Foreskin melanocyte (primary cell): ENCODE measurements at places on chromosomes 1 and 21.
A peak's percentile ranks its signal among the peaks of the same experiment; 100 is the strongest.

GRCh38 chr1:205492201-205492667 lies 12.2 kb upstream of the CDK18 start:
- no peak for DNase-seq

DNA sequence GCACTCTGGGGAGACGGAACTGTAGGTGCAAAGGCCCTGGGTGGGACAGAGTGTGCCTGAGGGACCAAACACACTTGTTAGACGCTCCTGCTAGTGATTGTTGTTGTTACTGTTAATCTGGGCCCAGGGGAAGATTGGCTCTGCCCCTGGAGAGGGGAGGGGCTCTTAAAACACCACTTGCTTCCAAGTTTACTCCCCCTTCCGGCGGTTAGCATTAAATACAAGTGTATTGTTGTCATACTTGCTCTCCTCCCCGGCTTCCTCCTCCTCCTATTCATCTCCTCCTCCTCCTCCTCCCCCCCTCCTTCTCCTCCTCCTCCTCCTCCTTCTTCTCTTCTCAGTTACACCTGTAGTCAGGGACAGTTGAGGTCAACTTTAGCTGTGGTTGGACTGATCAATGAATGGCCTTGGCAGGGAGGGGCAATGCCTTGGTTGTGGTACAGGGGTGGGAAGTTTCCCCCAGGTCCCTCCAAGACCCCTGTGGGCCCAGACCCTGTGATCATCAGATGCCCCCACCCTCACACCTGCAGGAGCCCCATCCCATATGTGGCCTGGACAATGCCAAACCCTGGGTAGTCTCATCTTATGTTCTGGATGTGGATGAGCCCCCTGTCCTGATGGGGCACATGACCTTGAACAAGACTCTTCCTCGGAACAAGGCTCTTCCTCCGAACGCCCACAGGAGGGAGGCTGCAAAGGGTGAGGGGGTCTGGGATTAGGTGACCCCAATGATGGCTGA lies 217.3 kb downstream of the PTPRU start:
- peak; percentile 18 for DNase-seq

DNA sequence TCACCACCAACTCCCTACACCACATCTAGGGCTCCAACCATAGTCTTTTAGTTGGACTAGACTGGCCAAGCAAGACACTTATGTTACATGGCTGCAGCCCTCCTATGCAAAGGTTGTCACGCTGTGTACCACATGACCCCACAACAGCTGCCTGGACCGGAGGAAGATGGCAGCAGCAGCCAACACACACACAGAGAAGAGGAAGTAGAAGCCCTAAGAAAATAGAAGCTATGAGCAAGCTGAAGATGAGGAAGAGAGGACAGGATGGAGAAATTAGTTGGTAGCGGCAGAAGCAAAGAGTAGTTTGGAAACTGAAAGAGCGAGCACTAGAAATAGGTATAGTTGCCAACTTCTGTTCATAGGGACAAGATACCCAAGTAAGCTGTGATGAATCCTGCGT lies 60.8 kb upstream of the RALGPS2 start:
- DNase-seq: no peak

DNA sequence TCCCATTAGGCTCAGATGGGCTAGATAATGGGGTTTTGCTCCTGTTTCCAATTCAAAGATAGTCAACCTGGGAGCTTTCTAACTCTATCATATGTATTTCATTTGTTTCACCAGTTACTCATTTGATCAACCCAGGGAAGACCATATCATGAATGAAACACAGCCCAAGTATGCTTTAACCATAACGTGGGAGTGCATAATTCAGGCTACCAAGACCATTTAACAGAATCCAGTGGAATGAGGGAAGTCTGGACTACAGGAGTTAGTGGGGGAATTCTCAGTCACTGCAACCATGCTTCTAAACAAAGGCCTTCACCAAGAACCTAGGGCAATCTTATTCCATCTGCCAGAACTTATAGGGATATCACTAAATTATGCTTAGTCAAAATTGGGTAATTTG lies 15.0 kb upstream of the SLC16A1 start:
- no peak for DNase-seq

DNA sequence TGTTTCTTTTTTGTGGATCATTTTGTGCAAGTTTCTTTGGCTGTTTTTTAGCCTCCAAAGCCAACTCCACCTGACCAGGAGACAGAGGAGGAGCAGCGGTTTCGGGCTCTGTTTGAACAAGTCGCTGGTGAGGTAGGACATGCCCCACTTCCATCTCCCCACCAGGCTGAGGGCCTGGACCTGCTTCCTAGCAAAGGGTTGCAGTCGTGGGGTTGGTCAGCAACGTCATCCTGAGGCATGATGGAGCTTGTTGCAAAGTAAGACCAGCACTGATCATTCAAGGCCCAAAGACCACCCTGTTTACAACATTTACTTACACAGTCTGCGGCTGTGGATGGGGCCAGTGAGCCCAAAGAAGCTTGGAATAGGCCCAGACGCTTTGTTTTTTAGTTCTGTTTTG lies 40.3 kb downstream of the CAPN9 start:
- no peak for DNase-seq

DNA sequence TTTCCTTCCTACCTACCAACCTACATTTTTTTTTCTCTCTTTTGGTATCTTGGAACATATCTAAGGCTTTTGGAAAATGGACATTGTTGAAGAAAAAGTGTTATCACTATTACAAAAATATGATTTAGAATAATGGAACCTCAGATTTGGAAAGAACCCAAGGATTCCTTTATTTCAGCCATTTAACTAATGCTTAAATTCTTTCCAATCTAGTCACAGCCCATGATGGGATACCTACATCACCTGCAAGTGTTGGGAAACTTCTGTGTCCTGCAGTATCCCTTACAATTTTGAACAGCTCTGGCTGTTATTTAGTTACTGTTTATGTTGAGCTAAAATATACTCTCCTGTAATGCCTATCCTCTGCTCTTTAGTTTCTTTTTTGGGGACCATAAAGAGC lies 22.3 kb upstream of the APOBEC4 start:
- no peak for DNase-seq

DNA sequence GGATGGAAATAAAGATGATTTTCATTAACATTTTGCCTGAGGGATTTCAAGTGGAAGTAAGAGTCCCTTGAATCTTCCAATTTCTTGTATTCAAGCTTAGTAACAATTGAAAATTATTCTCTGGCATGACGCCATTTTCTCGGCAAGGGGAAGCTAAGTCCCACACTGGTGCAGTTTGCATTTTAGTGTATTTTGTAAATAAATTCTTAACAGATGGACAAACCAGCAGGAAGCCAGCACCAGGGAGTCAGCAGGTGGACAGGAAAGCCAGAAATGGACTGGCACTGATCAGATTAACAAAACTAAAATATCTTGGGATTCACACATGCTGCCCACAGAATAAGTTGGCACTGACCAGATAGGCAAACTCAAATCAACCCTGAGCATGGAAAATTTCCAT lies 311.3 kb downstream of the LRRIQ3 start:
- no peak for DNase-seq

DNA sequence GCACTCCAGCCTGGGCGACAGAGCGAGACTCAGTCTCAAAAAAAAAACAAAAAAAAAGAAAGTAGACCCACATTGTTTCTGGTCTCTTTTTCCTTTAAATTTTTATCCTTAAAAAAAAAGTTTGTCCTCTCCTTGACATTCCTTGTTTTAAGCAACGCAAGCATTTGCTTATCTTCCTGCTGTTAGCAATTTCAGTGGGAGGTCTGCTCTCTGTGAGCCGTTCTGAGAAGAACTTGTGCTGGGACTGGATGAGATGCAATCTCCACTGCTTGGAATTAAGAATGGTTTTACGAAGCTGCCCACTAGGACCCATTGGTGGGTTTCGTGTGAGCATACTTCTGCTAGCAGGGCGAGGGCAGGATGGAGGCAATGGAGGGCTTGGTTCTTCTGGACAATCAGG lies 225.1 kb upstream of the TMEM51 start:
- DNase-seq: no peak

GRCh38 chr1:206472454-206472853 lies 2.2 kb downstream of the IKBKE start:
- no peak for DNase-seq

DNA sequence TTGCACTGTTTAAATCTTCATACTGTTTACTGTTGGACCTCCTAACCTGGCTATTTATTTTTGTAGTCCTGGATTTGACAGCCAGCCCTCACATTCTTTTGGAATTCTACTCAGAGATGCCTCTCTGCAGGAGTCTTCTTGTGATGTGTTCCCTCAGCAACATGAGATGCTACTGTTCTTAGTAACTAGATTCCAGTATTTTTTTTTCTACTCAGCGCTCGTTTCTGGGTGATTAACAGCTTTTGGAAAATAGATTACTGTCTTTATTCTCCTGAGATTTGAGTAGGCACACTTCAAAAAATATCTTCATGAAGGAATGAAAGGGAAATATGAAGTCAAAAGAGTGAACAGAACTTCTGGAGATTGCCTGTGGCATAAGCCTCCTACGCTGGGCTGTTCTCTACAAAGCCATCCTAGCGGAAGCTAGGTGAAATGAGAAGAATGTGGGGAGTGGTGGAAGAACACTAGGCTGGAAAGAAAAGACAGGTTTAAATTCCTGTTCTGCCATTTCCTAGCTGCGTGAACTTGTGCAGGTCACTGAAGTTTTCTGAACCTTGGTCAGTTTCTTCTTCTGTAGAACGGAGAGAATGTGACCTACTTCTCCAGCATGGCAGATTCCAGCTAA lies 75.9 kb downstream of the LRRC8C start:
- no peak for DNase-seq

DNA sequence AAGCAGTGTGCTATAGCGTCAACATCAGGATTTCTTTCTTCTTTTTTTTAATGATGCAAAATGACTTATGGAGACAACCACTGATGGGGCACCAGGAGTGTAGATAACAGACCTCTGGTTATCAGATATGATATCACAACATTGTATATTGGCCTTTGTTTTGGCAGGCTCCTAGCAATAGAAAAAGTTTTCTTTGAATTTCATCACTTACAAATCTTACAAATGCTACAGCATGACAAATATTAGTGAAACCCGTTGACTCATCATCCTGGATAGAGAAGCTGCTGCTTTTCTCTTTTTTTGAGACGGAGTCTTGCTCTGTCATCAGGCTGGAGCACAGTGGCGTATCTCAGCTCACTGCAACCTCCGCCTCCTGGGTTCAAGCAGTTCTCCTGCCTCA lies 92.9 kb downstream of the LTN1 start:
- no peak for DNase-seq

DNA sequence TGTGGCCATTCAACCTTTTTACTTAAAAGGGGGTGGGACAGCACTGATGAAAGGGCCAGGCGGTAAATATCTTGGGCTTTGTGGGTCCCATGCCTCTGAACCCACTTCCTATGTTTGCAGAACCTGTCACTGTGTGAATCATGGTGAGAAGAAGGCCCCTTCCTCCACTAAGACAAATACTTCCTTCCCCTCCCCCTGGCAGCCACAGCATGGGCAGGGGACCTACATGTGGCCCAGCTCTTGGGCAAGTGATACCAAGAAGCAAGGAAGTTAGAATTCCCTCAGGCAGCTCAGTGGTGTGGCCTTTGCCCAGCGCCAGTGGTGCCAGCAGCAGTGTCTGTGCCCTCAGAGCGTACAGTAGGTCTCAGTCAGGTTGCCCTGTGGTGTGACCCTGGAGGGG lies 168.6 kb downstream of the TRIM33 start:
- DNase-seq: no peak

DNA sequence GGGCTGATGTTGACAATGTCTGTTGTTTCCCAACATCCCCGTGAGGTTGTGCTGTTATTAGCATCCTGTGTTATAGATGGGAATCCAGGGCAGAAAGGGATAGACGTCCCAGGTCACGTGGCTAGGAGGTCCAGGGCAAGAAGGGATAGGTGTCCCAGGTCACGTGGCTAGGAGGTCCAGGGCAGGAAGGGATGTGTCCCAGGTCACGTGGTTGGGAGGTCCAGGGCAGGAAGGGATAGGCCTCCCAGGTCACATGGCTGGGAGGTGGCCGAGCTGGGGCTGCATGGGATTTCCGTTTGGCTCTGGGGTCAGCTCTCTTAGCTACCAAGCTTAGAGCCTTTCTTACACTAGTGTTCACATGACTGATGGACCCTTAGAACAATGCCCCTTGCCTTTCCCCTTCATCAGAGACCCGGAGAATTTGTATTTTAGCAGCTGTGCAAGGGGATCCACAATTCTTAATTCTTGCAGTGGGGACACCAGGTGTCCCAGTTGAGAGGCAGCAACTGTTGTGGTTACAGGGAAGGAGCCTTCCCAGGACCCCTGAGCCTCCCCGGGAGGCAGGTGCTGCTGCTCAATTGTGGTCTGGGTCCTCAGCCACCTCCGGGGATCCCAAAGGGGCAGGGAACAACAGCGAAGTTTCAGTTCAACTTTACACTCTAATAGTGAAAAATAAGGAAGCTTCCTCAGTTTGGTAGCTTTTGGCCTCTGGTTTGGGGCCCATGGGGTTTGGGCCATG lies 69.2 kb downstream of the UMODL1 start:
- no peak for DNase-seq

DNA sequence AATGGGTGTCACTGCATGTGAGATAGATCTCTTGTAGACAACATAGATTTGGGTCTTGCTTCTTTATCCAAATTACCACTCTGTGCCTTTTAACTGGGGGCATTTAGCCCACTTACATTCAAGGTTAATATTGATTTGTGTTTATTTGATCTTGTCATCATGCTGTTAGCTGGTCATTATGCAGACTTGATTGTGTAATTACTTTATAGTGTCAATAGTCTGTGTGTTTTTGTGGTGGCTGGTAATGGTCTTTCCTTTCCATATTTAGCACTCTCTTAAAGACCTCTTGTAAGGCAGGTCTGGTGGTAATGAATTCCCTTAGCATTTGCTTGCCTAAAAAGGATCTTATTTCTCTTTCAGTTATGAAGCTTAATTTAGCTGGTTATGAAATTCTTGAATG lies 29.6 kb downstream of the ZNF691 start:
- DNase-seq: no peak

GRCh38 chr1:101408212-101409042 lies 171.6 kb downstream of the S1PR1 start:
- no peak for DNase-seq

GRCh38 chr1:90358448-90358847 lies 358.7 kb downstream of the BARHL2 start:
- no peak for DNase-seq

DNA sequence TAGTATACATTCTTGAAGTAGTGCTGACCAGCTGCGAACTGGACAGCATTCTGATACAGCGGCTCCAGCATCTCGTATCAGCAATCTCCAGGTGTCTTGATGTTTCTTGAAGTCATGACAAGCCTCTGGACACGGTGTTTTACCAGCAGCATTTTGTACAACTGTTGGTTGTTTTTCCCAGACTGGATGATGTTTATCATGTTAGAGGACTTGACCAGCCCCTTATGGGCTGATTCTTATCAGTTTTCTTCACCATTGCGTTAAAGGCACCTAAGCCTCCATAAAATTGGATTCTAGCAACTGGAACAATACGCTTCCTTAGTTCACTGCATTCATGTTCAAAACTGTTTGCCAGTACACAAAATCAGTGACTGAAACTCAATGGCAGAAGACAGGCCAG lies 29.1 kb downstream of the CACHD1 start:
- no peak for DNase-seq

GRCh38 chr1:221397606-221398005 lies 344.3 kb downstream of the DUSP10 start:
- DNase-seq: no peak

- no peak for DNase-seq
Measured at GRCh38 chr1:7555391-7556185, 215.5 kb upstream of the VAMP3 start.

- peak; percentile 99 for DNase-seq
Measured at GRCh38 chr1:210438928-210439841, 110.5 kb downstream of the HHAT start.

- DNase-seq: no peak
Measured at GRCh38 chr1:110200666-110201065, 9.4 kb upstream of the KCNC4 start.
